ENCODE measurements at places on chromosomes 12 and 14.

GRCh38 chr14:100544506-100545141 is 42.6 kb downstream of the BEGAIN start:
- no peak for DNase-seq

DNA sequence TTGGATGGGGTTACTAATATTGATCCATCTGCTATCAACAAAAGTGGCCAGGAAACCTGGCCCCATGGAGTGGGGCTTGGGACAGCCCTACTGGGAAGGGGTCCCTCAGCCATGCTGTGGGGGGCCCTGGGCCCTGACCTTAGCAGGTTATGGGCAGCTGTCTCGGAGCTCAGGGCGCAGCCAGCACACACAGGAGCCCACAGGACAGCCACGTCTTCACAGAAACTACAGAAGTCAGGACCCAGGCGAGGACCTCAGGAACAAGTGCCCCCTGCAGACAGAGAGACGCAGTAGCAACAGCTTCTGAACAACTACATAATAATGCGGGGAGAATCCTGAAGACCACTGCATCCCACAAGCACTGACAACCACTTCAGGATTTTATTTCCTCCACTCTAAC is 11.9 kb upstream of the FKBP11 start:
- DNase-seq = no peak

DNA sequence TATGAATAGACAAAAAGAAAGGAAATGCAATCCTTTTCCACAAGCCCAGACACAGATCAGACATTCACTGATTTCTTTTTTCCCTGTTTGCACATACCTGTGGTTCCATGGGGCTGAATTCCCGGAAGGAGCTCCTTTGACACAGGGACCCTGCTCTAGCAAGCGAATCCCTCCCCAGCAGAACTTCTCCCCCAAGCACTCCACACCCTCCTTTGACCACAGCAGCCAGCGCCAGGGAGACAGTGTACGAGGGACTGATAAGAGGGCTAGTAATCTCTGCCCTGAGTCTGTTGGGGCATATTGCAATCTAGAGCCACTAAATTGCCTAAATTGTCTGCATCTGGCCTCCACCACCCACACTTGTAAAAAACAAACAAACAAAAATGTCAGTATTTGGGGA is 83.4 kb upstream of the NTF3 start:
- DNase-seq = no peak

DNA sequence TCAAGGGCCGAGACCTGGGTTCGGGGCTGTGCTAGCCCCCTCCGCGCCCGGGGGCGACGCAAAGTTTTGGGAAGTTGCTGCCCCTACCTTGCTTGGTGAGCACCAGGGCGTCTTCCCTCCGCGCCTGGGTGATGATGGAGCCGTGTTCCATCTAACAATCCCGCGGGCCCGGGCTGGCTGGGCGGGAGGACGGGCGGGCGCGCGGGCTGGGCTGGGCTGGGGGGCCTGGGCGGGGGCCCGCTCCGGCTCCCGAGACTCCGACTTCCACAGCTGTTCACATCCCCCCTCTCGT is 298 bp downstream of the CTDSP2 start:
- no peak for DNase-seq

DNA sequence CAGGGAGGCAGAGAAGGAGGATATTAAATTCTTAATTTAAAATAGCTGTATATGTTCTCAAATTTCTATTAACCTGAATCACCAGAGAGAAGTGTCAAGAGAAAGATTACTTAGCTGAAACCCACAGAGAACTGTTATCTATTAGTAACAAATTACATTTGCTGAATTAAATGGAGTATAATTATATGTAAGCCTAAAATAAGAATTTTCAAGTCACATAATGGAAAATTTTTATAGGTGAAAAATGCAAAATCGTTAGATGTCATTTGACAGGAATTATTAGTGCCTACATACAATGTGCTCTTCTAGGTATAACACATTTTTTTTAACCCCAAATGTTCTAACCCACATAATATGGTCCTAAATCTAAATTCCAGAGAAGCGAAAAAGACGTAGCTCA is 4.1 kb upstream of the ATP2B1 start:
- no peak for DNase-seq

DNA sequence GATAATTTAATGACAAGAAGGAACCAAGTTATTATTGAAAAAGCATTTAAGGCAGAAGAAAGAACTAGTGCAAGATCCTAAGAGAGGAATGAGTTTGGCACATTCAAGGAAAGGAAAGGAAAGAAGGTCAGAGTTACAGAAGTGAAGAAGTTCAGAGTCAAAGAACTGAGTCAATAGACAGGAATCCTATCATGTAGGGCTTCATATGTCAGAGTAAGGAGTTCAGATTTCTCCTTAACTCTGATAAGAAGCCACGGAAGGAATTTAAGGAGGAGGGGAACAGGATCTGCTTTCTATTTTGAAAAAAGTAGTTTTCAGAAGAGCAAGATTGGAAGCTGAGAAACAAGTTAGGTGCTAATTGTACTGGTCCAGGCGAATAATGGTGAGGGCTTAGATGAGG is 223.1 kb upstream of the FOXN3 start:
- DNase-seq = no peak

DNA sequence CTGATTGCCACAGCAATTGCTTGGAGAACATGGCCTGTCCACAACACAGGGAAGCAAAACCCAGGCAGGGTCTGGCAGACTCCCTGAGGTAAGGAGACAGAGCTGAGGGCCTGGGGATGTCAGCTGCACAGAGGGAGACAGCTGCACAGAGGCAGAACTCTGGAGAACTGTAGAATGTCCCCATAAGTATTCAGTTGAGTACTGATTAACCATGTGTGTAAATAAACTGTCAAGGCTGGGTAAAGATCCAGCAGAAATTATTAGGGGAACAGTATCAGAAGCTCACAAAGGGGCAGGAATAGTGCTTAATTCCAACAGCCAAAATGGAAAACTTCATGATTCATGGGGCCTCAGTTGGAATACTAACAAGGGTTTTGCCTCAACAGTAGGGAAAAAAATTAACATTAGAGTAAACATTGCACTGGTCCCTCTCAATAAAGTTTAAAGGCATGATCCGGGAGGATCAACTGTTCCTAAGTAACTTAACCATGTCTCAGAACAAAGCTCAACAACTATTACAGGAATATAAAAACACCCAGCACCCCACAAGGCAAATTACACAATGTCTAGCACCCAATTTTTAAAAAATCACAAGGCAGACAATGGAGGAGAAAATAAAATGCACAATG is 201.3 kb upstream of the RASSF8 start:
- DNase-seq = no peak

- DNase-seq = no peak
Observed at GRCh38 chr14:77542421-77543239, 44.0 kb upstream of the ISM2 start.

DNA sequence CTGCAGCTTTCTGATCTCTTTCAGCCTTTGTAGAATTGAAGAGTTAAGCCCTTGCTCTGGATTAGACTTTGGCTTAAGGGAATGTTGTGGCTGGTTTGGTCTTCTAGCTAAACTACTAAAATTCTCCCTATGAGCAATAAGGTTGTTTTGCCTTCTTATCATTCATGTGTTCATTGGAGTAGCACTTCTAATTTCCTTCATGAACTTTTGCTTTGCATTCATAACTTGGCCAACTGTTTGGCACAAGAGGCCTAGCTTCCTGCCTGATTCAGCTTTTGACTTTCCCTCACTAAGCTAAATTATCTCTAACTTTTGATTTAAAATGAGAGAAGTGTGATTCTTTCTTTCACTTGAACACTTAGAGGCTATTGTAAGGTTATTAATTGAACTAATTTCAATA is 384.3 kb downstream of the RAD51B start:
- no peak for DNase-seq

DNA sequence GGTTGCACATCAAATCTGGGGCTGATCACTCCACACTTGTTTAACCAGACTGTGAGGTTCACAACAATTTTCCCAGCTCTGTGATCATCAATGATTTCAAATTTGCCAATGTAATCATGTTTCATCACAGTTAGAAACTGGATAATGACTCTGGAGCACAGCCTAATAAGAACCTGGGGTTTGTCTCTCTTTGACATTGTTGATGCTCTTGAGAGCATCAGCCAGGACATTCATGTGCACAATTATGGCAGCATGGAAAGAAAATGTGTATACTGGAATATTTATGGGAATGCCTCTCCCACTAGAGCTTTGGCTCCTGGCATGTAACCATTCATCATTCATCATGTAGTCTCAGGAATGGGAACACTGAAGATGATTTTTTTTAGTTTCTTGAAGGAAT is 47.0 kb downstream of the SIX1 start:
- no peak for DNase-seq
